ENCODE measurements at places on chromosomes 2 and 18.
A peak's percentile ranks its signal among the peaks of the same experiment; 100 is the strongest.

- DNase-seq: no peak
Measured at GRCh38 chr2:204299766-204300165, 245.5 kb upstream of the PARD3B start.

DNA sequence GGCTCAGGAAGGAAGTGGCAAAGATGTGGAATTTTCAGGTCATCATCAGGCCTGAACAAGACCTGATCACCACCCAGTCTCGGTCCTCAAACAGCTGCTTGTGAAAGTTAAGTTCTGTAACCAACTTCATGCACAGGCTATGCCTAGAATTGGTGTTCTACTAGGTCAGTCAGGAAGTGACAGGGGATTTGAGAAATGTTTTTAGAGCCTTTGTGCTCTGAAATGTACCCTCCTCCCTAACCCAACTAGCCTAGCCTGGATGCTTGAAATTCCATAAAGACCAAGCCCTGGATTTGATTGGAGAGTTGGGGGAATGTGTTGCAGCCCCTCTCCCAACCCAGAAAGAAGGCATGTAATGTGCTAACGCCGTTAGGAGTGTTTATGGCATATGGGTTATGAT, 63.3 kb downstream of the TGOLN2 start:
- no peak for DNase-seq

DNA sequence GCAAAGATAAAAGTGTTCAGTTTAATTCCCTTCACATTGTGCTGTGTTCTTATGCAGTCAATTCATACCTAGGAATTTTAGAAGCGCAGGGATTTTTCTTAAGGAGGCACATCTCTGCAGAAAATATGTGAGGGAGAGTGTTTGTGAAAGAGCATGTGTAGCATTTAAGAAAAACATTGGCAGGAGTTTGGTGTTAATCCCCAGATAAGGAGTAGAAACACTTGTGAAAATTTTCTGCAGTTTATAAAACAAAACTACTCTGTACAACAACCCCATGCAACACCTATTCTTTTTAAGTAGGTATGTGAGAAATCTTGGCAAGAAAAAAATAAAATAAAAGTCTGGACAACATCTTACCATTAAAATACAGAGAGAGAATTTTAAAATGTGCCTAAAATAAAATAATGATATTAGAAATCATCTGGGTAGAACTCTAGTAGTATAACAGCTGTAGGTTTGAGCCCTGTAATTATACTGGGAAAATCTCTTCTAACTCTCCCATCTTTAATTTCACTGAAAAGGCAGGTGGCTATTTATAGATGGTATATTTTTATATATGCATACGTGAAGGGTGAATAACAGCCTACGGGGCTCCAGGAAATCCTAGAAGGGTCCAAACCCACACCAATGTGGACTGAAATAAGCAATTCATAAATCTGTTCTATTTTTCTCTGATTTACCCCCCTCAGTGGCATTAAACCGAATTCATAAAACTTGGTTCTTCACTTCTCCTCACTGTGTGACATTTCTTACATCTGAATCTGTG, 6.6 kb downstream of the FZD7 start:
- no peak for DNase-seq

- no peak for DNase-seq
Measured at GRCh38 chr2:15506229-15506819, 54.8 kb downstream of the NBAS start.

DNA sequence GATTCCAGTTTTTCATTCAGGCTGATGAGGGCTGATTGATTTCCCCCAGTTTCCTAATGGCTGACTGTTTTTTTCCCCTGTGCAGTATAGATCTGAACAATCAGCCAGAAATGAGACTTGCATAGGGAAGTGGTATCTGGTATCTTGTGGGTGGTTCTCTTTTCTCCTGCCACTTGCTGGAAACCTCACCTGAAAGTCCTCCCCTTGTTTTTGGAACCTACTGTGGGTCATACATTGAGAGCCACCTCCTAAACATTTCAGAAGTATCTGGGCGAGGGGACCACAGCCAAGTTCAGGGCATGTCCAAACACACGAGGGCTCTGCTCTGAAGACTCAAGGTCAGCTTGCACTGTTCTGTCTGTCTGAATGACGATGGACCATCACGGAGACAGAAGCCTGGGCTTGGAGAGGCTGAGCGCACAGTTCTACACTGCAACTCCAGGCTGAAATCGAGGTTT, 19.3 kb downstream of the ALPK2 start:
- no peak for DNase-seq

GRCh38 chr18:13564579-13564978, 161.8 kb downstream of the FAM210A start:
- no peak for DNase-seq

DNA sequence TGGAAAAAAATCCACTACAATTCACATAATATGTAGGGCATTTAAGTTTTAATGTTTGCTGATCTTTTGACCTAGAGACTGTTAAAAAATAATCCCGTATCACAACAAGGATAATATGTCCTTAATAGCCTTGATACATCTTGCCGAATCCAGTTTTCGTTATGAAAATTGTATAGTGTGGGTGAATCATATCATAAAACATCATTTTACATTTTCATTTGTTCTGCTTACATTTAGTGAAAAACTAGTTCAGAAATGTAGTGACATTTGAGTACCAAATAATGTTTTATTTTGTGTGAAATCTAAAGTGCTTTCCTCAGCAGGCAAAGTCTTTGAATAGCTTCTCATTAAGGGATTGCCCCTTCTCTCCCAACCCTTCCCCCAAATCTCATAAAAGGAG, 1.9 kb downstream of the AFTPH start:
- no peak for DNase-seq

GRCh38 chr2:236984046-236984445, 101.6 kb upstream of the COPS8 start:
- no peak for DNase-seq

DNA sequence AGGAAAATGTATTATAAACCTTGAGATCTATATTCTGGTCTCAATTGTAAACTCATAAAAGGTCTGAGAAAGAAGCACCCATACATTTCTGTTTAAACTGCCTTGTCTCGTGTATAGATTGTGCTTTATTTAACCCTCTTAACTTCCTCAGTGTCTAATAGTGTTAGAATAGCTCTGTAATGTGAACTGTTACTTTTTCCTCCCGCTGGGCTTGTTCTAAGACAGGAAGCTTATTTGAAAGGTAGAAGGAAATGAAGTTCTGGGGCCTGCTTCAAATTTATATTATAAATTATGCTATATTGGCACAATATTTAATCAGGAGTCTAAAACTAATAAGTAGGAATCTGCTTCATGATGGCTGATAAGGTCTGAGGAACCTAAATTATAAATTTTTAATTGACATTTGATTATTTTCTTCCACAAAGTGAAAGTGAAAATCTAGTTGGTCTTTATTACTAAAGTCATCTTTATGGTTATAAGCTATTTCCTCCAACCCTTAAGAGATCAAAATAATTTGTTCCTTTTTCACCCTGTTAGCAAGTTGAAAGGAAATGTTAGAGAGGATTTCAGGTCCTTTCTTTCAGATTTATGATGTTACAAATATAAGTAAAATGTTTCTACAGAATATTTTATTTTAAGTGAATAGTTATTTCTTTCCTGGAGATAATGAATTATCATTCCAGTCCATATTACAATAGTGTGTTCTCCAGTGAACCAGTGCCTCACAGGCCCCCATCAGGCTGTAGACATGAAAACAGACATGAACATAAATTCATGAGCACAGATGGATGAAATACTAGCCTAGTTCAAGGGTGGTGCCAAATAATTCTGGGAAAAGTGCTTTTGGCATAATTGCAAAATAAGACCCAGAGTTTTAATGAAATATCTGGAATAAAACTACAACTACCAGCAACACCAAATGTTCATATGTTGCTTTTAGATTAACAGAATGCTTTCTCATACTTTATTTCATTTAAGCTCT, 7.9 kb downstream of the MFSD6 start:
- DNase-seq: no peak

- peak; percentile 38 for DNase-seq
Measured at GRCh38 chr18:59070181-59070912, 69.3 kb upstream of the SEC11C start.

GRCh38 chr18:58605027-58606020, 23.6 kb downstream of the ALPK2 start:
- no peak for DNase-seq

- no peak for DNase-seq
Measured at GRCh38 chr2:126880817-126881216, 17.9 kb upstream of the TEX51 start.

GRCh38 chr2:131076707-131077106, 16.6 kb downstream of the FAM168B start:
- DNase-seq: no peak

DNA sequence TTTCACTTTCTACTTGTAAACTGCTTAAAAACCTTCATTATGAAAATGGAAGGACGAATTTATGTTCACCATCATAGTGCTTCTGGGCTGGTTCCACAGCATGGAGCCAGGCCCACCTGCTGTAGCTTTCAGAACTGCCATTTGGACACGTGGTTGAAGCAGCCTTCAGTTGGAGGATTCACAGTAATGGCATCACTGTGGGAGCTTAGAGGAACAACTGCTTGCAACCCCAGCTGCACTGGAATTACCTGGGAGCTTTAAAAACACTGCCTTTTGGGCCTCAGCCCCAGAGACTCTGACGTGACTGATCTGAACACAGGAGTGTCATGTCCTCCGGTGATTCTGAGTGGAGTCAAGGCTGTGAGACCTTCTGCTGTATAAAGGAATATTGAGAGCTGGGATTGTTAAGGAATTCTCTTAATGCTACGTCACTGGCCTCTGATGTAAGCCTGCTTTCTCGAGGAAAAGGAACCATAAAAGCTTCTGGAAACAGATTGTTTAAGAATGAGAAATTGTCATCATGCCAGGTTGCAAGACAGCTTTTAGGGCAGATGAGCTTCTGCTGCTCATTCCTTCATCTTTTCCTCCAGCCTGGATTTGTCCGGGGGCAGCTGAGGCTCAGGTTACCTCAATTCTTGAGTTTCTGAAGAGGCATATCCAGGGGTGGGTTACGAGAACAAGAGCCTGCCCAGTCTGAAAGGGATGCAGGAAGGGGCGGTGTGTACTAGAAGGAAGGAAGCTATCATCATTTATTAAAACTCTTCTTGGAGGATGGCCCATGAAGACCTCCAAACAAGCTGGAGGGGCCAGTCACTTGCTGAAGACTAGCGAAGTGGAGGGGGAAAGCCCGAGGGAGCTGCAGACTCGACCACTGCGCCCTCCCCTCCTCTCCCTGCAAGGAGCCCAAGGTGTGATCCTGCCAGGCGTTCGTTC, 1.3 kb upstream of the IL1R1 start:
- no peak for DNase-seq

DNA sequence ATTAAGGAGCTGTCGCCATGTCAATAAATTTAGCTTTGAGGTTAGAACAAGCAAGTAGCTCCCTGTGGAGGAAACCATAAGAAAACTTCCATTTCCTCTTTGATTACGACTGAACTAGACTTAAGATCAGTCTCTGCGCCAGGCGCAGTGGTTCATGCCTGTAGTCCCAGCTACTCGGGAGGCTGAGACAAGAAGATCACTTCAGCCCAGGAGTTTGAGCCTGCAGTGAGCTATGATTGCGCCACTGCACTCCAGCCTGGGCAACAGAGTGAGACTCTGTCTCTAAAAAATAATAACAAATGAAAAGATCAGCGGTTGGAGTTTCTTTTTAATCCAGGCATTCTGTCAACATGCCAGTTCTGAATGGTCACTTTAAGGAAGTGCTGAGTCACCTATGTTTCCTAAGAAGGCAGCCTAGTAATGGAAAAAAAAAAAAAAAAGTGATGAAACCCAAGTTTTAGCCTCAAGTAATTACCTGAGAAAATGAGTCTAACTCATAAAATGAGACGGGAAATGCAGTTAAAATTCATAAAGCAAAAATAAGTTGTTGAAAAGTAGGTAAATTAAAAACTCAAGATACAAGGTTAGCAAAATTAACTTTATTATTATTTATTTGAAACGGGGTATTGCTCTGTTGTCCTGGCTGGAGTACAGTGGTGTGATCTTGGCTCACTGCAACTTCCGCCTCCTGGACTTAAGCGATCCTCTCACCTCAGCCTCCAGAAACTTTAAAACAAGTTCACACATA, 10.2 kb downstream of the C18orf32 start:
- DNase-seq: no peak

- no peak for DNase-seq
Measured at GRCh38 chr2:74747411-74748080, 86.4 kb upstream of the HK2 start.

GRCh38 chr2:186407611-186408010, 78.4 kb upstream of the ZC3H15 start:
- no peak for DNase-seq

GRCh38 chr2:214310319-214310718, 100.5 kb upstream of the VWC2L start:
- no peak for DNase-seq

GRCh38 chr2:70570041-70570661, 16.5 kb upstream of the TGFA start:
- DNase-seq: no peak

- DNase-seq: no peak
Measured at GRCh38 chr2:114614592-114614991, 172.2 kb downstream of the DPP10 start.

DNA sequence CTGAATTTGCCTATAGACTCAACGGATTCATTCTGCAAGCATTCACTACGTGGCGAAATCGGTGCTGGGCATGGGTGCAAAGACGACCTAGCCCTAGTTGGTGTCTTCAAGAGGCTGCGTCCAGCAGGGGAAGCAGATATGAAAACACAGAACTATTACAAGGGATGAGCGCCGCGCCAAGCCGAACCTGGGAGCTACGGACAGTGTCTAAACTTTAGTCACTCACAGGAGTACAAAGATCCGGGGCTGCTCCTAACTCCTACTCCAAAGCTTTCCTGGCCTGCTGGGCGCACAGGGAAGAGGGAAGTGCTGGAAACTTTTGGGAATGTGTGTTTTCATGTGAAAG, 732 bp upstream of the ANXA4 start:
- DNase-seq: no peak

DNA sequence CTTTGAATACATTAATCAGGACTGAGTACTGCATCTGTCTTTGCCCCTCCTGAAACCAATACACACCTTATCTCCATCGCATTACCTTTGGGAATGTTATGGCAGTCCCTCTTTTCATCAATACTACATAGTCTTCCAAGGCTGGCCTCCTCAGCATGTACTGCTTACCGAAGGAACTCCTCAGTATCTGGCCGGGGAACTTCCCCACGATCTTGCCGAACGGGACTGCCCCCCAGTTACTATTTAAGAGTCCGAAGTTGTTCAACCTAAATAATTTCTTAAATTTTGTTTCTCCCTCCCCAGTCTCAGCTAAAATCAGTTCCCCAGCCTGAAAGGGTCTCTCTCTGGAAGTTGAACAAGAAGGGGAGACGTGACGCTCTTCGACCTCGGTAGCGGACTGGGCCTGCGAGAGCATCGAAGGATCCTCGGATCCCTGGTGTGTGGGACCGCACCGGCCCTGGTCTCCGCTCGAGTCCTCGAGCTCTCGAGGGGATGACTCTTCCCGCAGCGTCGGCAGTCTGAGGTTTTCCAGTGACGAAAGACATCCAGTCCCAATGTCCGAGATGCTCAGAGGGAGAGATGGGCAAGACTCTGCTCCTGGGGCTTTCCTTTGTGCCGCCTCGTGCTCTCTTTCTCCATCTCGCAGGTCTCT, 489 bp downstream of the TRMT61B start:
- DNase-seq: no peak
